ENCODE measurements at places on chromosomes 5 and 9.

GRCh38 chr5:54792611-54793404, 192.6 kb downstream of the ESM1 start:
- no peak for DNase-seq

GRCh38 chr9:119689879-119690278, 320.6 kb upstream of the BRINP1 start:
- DNase-seq = no peak

DNA sequence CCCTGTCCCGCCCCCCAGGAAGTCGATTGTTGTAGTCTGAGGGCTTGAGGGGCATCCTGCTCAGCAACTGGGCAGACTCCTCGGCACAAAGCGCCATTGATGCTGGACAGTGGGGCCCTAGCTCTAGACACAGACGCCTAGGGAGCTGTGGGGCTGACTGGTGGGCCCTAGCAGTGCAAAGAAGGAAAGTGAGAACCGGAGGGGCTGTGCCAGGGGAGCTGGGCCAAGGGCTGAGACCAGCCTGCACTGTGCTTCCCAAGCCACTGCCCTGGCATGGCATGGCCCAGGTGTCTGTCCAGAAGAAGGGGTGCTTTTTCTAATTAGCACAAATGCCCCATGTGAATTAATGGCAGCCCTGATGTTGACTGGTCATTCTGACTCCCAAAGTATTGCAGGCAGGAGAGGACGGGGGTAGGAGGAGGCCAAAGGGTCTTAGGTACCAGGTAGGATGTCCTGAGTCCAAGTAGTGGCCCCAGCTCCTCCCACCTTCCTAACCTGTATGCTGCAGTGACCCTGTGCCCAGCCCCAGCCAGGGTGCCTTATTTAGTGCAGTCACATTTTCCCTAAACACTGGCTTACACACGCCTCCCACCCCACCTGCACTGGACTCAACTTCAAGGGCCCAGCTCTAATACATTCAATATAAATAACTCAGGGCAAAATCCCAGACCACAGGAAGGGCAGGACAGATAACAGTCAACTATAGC, 15.9 kb downstream of the TCF7 start:
- no peak for DNase-seq

GRCh38 chr5:69468631-69469030, 24.0 kb upstream of the OCLN start:
- DNase-seq = no peak

DNA sequence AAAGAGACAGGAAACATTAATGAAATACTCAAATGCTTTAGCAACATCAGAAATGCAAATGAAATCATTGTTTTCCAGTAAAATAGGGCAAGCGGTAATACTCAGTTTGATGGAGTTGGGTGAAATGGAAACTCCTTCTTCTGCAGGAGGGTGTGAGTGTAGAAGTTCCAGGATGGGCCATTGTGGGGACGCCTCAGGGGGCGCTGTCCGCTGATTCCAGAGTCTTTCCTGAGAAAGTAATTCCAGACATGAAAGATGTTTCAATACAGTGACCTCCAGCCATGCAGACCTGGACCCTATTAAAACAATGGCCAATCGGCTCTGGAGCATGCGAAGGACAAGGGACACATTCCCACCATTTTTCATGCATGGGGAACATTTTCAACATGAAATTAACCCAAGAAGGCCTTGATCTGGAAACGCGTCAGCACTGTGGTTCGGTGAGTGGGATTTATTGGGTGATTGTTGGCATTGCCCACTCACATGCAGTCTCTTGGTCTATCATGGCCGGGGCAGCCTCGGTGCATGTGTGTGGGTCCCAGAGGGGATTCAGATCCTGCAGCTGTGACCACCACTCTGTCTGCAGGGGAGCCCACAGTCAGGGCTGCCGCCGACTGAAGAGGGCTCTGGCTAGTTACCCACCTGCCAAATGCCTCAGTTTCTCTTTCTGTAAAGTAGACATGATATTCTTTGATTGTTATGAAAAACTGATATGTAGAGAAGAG, 132.6 kb upstream of the IRX4 start:
- DNase-seq = no peak

GRCh38 chr5:75843319-75843718, 126.1 kb upstream of the POC5 start:
- no peak for DNase-seq

- no peak for DNase-seq
These were observed 9.2 kb upstream of the CXCL14 start for GRCh38 chr5:135587721-135588663.

DNA sequence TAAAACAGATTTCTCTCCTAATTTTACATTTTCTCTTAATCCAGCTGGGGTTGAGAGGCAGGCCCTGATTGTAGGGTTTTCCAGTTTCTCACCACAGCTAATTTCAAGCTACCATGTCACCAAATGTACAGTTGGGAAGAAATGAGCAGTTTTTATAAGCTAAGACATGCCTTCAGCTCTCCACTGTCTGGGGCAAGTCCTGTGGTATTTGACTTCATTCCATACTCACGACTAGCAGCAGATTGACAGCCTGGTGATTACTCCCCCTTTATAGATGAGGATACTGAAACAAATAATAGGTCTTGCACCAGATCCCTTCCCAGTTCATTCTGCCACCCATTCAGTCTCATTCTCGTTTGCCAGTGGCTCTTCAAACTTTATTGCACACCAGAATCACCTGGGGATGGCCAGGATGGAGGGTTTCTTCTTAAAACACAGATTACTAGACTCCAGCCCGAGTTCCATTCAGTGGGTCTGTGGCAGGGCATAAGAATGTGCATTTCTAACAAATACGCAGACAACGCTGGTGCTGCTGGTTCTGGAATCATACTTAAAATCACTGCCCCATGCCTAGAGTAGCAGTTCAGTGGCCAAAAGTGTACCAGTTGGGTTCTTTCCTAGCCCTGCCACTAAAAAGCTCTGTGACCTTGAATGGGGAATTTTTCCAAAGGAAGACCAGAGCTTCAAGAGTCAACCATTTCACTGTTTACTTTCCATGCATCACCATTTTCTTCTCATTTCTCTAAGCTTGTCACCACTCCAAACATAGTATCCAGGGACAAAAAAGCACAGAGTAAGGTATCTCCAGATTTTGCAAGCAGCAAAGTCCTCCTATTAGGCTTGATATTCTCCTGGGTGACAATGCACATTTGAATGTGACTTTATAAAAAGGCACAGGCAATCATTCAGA, 64.3 kb downstream of the CSNK1A1 start:
- DNase-seq = peak; percentile 12

GRCh38 chr9:87387351-87388011, 110.2 kb upstream of the DAPK1 start:
- no peak for DNase-seq

DNA sequence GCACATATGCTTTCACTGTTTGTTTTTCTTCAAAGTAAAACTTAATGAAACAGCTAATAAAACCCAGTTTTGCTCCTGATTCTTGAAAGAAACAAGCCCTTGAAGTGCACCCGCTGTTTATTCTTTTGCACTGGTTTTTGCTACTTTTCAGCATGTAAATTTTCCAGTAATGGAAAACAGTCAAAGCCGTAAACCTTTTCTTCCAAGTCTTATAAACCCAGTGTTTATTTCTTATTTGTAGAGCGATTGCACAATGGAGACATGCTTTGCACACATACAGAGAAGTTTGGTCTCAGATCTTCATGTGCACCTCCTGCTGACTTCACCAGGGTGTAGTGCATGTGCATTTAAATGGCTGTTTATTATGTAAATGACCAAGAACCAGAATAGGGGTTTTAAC, 51.8 kb downstream of the ATG10 start:
- DNase-seq = no peak

GRCh38 chr5:172144291-172144815, 43.7 kb downstream of the STK10 start:
- no peak for DNase-seq

GRCh38 chr5:170773024-170773985, 10.2 kb upstream of the GABRP start:
- no peak for DNase-seq

- DNase-seq = no peak
These were observed 52.5 kb downstream of the HRH2 start for GRCh38 chr5:175710326-175710725.
